ENCODE measurements at places on chromosomes 4 and X. TPM values are rescaled to one million over a fixed set of nuclear protein-coding genes. Genes with fewer than 3 reads are reported as not detected.

The MFAP3L gene
- total RNA-seq: 2.5 TPM

The BANK1 gene
- total RNA-seq: not detected

The NXF2B gene
- total RNA-seq: not detected

The PNMA6F gene
- total RNA-seq: not detected

The ADAM29 gene
- total RNA-seq: not detected

The USP26 gene
- not detected for total RNA-seq

The C4orf50 gene
- not detected for total RNA-seq

The GAGE1 gene
- not detected for total RNA-seq

The OPN1MW3 gene
- not detected for total RNA-seq

The IL13RA2 gene
- 1.3 TPM for total RNA-seq

The FGFRL1 gene
- 33.1 TPM for total RNA-seq

The ARMCX1 gene
- total RNA-seq: 19.3 TPM

All from epithelial cell of alveolus of lung (primary cell).